Stimulated activated CD4-positive, alpha-beta T cell treated with anti-CD3 and anti-CD28 coated beads, Interleukin-1b, Interleukin-23, amount 100 ng/mL, for 1 hour (primary cell): ENCODE measurements at places on chromosomes 6 and 20.

DNA sequence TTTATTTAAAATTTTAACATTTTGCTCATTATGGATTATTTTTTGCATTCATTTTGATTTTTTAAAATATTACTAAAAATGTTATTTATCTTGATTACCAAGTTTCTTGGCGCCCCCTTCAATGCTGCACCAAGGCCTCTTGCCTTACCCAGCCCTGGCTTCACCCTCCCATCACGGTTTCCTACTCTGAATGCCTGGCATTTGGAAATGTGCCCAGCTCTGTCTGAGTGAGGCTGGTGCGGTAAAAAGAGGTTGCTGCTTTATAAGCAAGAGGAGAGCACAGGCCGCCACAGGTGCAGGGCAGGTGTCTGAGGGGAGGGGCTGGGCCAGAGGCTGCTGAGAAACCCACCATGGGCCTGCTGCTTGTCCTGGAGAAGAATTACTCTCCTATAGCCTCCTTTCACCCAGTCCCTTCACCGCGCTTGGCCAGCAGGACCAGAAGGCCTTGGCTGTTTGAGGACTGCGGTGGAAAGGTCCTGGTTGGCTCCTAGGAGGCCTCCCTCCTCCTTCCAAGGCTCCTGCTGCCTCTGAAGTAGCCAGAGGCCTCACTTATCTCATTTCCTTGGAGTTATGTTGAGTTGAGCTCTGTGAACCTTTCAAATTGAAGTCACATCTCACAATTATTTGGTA, 62.6 kb downstream of the BANF2 start:
- no peak for DNase-seq

GRCh38 chr6:117932676-117933075, 25.6 kb downstream of the SLC35F1 start:
- DNase-seq, result no peak

GRCh38 chr20:21124190-21124589, 1.7 kb upstream of the KIZ start:
- DNase-seq, result no peak

DNA sequence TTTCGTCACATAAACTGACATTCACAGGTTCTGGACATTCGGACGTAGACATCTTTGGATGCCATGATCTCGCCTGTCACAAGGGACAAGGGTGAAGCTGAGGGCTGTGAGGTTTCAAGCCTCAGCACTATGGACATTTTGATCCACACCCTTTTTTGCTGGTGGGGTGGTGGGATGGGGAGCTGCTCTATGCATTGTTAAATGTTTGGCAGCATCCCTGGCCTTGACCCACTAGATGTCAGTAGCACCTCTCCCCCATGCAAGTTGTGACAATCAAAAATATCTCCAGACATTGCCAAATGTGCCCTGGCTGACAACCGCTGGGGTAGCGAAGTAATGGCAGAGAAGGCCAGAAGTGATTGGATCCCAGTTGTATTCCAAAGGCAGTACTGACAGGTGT, 229.4 kb downstream of the TSHZ2 start:
- DNase-seq, result no peak

DNA sequence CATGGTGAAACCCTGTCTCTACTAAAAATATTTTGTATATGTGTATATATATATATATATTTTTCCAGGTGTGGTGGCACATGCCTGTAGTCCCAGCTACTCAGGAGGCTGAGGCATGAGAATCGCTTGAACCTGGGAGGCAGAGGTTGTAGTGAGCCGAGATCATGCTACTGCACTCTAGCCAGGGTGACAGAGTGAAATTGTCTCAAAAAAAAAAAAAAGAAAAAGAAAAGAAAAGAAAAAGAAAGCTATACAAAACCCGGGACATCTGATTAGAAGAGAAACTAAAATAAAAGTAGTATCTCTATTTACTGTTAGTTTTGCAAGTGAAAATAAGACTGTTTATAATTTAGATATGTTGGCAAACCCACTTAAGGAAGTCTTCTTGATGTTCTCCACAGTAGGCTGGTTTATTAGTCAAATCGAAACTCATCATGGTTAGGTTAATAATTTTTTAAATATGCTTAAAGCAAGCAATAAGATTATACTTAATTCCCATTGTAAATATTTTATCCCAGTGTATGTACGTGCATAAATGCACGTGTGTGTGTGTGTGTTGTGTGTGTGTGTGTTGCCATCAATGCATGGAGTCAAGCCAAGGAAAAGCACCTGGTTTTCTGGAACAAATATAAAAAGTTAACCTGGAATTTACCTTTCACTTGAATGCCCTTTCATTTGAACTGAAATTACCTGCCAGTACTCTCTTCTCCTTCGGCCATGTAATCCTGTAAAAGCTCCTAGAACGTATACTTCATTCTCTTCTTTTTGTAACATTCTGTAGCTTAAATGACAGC, 7.1 kb downstream of the VNN2 start:
- no peak for DNase-seq

GRCh38 chr6:36920546-36920945, 34.0 kb upstream of the PI16 start:
- no peak for DNase-seq
